Activated CD4-positive, CD25-positive, alpha-beta regulatory T cell treated with anti-CD3 and anti-CD28 coated beads, Interleukin-2, amount 50 U/mL, for 72 hours (primary cell): ENCODE measurements at places on chromosomes 11 and 22.

DNA sequence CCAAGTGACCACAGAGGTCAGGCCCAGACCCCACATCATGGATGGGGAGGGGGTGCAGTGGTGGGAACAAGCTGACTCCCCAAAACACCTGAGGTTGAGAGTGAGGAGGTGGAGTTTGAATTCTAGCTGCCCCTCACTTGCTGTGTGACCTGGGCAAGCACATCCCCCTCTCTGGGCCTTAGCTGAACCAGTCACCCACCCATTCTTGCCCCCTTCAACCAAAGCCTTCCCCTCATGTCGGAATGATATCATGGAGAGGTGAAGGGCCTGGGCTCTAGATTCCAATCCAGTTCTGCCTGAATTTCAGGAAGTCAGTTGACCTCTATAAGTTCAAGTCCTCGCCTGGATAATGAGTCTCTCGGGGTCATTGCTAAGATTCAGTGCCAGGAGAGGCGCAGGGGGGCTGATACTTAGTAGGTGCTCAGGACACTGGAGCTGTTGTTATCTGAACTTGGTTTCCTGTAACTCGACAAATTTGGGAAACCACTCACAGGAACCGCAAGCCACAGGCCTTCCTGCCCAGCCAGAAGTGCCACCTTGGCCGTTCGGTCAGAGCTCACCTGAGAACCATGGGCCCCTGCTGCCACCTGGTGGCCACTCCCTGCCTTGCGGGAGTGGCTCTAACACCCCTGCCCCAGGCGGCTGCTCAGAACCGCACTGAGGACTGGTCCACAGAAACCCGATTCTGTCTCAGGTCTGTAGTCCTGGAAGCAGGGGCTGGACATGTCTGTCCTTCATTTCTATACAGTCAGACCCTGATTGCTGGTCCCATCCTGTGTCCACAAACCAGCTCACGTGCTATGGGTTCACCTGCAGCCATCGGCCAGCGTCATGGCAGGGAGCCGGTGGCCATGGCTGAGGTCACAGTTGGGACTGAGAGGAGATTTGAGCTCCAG, 6.9 kb downstream of the CDC42EP1 start:
- DNase-seq: peak; percentile 98

DNA sequence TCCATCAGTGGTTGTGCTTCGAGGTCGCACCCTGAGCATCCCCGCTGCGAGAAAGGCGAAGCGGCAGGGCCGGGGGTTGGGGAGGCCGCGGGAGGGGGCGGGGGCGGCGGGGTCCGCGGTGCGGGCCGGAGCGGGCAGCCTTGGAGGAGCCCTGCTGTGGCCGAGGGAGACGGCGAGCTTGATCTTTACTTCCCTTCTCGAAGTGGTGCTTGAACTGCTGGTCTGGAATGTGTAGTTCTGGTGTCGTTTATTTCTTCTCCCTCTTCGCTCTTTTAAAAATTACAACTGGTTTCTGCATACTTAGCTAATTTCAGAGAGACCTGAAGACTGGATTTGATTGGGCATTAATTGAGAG, 1.1 kb downstream of the APLP2 start:
- DNase-seq: no peak

DNA sequence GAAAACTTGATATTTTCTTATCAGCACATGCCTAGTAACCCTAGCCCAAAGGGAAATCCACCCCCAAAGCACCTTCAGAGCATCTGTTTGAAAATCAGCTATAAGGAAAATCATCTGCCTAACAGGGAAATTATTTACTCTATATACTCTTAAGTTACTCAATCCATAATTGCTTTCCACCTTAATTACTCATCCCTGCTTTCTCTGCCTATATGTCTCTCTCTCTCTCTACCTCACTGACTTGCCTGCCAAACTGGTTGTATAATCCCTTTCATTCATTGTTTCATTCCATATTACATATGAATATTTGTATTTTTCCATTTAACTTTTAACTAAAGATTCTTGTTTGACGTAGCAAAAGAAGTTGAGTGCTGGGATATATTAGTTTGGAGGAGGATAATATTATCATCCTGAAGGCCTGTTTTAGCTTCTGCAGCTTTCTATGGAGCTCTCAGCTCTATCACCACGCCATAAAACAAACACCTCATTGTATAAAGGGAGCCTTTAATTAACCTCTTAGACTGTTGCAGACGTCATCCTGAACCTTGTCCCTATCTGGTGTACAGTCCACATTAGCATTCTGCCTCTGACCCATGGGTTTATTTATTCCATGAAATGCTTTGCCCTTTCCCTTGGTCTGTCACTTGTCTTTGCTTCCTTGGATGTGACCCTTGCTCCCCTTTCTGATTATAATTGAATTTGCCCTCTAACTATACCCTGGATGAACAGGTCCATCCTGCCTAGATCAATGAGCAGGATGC, 98.9 kb downstream of the INSC start:
- no peak for DNase-seq

DNA sequence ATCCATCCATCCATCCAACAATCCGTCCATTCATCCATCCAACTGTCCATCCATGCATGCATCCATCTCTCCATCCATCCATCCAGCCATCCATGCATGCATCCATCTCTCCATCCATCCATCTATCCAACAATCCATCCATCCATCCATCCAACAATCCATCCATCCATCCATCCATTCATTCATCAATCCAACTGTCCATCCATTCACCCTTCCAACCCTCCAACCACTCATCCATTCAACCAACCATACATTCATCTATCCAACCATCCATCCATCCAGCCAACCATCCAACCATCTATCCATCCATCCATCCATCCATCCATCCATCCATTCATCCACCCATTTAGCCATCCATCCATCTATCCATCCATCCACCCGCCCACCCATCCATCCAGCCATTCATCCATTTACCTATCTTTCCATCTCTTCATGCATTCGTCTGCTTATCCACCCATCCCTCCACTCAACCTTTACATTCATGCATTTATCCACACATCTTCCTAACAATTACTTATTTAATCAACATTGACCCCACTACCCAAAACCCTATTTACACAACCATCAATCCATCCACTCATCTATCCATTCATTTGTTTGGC, 12.6 kb downstream of the CACNA1I start:
- no peak for DNase-seq

- DNase-seq: no peak
These were observed 18.8 kb upstream of the TECTA start for GRCh38 chr11:121082219-121082618.

DNA sequence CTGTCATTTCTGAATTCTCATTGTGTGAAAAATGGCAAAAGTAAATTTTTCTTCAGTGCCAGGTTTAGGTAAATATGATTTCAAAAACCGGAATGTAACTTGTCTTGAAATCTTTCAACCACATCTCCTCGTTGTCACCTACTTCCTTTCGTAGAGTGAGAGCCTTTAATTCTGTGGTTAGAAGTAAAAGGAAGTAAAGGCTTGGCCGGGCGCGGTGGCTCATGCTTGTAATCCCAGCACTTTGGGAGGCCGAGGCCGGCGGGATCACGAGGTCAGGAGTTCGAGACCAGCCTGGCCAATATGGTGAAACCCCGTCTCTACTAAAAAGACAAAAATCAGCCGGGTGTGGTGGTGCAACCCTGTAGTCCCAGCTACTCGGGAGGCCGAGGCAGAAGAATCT, 29.8 kb downstream of the SGSM3 start:
- no peak for DNase-seq

DNA sequence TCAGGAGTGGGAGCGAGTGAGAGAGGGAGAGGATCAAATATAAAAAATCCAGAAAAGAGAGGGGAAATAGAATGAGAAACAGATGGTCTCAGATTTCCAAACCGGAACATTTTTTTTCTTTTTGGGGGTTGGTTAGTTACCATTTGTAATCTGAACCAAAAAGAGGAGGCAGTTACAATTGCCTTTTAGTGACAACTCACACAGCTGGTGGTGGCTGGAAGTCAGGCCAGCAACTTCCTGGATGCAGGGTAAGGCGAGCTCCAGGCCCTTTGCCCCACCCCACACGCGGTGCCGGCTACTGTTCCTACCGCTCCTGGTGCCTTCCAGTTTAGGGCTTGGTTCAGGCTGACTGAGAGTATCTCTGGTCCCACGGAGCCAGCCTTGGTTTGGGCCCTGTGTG, 21.0 kb upstream of the UBASH3B start:
- DNase-seq: no peak

DNA sequence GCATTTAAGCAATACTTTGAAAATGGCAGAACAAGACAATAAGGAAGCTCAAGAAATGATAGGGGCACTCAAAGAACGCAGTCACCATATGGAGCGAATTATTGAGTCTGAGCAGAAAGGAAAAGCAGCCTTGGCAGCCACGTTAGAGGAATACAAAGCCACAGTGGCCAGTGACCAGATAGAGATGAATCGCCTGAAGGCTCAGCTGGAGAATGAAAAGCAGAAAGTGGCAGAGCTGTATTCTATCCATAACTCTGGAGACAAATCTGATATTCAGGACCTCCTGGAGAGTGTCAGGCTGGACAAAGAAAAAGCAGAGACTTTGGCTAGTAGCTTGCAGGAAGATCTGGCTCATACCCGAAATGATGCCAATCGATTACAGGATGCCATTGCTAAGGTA, 51.9 kb downstream of the SPECC1L start:
- DNase-seq: no peak

DNA sequence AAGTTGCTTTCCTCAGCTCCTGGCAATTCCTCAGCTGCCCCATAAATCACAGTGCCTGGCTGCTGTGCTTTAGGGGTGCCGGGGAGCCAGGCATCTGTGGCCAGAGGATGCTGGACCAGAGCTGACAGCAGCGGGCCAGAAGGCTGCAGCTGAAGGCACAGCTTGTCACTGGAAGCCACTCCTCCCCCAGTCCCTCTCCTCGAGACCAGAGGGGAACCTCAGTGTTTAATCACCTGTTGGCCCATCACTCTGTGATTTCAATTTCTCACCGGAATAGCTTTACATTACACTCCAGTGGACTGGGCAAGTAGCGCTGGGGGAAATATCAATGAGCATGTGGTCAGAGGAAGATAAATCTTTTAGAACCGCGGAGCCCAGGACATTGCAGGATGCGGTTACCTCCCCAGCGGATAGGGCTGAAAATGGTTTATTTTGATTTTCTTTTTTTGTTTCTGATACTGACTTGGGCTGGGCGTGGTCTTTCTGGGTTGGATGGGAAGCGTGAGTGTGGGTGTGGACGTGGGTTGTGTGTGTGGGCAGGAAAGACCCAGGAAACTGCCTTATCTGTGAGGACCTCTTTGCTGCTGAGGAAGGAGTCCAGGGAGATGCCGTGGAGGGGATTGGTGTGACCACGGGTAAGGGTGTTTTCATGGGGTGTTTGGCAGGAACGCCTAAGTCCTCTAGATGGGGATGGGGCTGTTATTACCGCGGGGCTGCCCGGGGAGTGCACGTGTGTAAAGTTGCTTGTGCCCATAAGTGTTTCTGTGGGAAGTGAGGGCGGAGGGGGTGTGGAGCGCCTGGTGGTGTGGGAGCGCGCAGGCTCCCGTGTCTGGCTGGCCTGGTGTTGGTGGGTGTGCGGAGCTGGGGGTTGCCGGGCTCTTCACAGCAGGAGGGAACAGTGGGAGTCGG, 4.0 kb downstream of the DAGLA start:
- no peak for DNase-seq

- DNase-seq: no peak
These were observed 314.3 kb downstream of the TBC1D22A start for GRCh38 chr22:47076758-47077157.

GRCh38 chr22:20237480-20238440, 30.4 kb downstream of the RTN4R start:
- DNase-seq: no peak

GRCh38 chr11:109785198-109785597, 308.0 kb upstream of the ZC3H12C start:
- no peak for DNase-seq

- no peak for DNase-seq
These were observed 3.0 kb upstream of the NRGN start for GRCh38 chr11:124736736-124737135.

GRCh38 chr22:38465673-38466490, 2.0 kb upstream of the KDELR3 start:
- DNase-seq: no peak

GRCh38 chr11:9002920-9003572, 755 bp downstream of the NRIP3 start:
- DNase-seq: no peak

- no peak for DNase-seq
These were observed 4.4 kb upstream of the ENDOD1 start for GRCh38 chr11:95085117-95085816.

- DNase-seq: no peak
These were observed 106.8 kb downstream of the RBFOX2 start for GRCh38 chr22:35921777-35922176.

DNA sequence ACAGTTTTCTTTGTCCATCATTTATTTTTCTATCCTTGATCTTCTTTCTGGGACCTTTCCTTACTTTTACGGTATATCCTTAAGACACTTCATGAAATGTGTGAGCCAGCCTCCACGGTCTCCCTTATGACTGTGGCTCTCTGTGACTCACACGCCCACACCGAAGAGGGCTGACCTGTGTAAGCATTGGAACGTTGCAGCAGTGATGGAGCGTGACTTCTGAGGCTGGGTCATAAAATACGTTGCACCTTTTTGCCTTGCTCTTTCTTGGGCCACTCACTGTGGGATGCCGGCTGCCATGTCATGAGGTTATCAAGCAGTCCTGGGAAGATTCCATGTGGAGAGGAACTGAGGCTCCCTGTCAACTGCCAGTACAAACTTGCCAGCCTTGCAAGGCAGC, 96.3 kb upstream of the RAB1B start:
- no peak for DNase-seq

DNA sequence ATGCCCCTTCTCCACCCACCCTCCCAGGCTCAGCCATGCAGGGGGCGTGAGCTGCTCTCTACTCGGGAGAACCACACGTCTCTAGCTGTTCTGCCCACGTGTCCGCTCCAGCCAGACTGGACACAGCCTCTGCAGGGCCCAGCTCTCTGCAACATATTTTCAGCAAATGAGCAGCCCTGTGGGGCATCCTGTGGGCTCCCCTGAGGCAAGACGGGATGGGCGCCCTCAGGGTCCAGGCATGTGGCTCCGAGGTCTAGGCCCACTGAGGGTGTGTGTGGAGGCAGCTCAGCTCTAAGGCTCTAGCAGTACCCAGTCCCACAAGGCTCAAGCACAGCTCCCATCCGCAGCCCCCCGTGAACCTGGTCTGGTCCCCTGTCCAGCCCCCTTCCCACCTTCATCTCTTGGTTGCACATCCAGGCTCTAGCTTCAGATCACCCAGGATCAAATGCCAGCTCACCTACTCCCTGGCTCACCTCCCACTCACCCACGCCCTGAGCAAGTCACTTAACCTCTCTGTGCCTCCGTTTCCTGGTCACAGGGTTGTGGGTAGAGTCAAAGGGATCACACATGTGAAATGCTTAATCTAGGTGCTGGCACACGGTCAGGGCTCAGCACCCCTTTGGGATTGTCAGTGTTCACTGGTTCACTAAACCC, 57.8 kb upstream of the TCF20 start:
- DNase-seq: no peak

- DNase-seq: no peak
These were observed 4.1 kb downstream of the SBF2 start for GRCh38 chr11:10289765-10290380.

- no peak for DNase-seq
These were observed 138.8 kb upstream of the SOX6 start for GRCh38 chr11:16494918-16495691.

- DNase-seq: no peak
These were observed 39.9 kb downstream of the DBX1 start for GRCh38 chr11:20120134-20120925.
